ENCODE measurements at places on chromosomes 6 and 20.

DNA sequence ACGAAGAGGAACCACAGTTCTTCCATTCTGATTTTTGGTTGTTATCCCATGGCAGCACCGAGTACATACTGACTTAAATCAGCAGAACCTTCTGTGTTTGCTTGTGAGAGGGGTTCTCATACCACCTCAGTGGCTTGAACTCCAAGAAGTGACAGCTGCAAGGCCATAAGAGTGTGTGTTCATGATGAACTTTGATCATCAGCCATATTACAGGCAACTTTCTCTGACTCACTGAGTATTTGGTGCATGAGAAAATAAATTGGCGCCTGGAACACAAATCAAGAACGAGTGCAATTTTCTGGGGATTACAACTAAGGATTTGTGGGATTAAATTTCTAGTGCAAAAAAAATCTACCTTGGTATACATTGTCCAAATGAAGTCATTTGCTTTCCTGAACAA lies 68.9 kb downstream of the CYP39A1 start:
- no peak for ATAC-seq

GRCh38 chr20:10476319-10476724 lies 41.2 kb downstream of the SLX4IP start:
- peak; percentile 25 for ATAC-seq

DNA sequence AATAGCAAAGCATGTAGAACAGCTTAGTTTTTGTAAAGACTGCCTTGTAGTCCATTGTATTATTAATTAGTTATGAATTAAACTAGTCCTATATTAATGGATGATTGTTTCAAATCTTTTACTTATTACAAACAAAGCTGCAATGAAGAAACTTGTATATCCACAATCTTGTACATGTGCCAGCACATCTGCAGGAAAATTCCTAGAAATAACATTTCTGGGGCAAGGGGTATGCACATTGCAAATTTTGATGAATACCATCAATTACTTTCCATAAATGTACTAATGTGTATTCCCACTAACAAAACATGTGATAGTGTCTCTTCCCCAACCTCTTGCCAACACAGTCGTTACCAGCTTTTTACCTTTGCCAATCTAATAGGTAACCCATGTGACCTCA lies 73.6 kb upstream of the AKAP12 start:
- no peak for ATAC-seq

GRCh38 chr6:135540207-135540840 lies 42.8 kb upstream of the AHI1 start:
- ATAC-seq: no peak

DNA sequence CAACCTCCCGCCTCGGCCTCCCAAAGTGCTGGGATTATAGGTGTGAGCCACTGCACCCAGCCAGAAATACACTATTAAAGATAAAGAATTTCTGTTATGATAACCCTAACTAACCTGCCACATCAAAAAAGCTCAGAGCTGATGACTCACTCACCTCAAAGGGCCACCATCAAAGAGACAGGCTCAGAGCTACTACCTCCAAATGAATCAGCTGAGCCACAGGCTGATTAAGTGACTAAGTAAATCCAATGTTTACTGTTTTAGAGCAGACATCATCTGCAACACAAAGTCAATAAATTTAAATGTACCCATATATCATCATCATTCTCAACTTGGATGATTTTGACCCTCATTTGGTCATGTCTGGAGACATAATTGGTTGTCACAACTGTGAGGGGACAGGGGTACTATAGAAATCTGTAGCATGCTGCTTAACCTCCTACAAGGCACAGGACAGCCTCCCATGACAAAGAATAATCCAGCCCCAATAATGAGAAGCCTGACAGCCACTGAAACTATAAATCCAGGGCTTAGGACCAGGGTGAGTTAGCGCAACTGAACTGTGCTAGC lies 106.5 kb downstream of the ATP9A start:
- ATAC-seq: peak; percentile 98

GRCh38 chr20:49727478-49727877 lies 13.8 kb upstream of the B4GALT5 start:
- no peak for ATAC-seq

DNA sequence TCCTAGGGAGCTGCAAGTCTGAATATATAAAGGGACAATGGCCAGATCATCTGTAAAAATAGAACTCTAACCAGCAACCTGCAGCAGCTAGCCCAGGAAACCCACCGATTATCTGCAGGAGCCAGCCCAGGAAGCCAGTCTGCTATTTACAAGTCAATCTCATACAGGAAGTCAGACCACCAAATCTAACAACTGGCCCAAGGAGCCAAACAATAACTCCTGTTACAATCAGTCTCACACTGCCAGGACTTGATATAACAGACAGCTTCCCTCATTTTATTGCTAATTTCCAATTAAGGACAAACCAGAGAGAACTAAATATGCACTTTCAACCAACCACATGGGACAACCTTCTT lies 14.4 kb upstream of the RIN2 start:
- ATAC-seq: no peak

- ATAC-seq: no peak
Measured at GRCh38 chr6:8110117-8110721, 7.9 kb upstream of the EEF1E1 start.

- ATAC-seq: no peak
Measured at GRCh38 chr6:14673201-14673600, 555.6 kb downstream of the CD83 start.

DNA sequence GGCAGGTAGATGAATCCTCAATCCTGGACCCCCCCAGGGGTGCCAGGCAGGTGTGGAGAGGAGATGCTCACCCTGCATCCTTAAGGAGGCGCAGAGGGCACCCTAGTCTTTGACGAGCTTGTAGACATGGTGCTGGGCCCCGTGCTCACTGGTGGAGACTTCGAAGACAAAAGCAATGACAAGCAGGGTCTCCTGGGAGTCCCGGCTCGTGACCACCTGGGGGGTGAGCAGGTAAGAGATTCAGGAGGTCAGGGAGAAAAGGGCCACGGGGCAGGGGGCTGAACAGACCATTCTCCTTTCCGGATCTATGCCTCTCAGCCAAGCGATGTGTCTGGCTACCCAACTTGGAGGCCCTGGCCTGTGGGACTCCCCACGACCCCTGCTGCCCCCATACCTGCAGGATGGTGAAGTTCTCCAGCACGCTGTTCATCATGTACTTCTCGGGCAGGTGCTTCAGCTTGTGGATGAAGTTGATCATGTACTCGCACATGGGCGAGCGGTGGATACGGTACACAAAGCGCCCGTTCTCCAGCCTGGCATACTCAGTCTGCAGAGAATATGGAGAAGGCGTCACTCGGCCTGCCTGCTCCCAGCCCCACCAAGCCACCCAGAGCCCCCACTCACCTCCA lies 6.9 kb downstream of the RPL10A start:
- peak; percentile 1 for ATAC-seq

DNA sequence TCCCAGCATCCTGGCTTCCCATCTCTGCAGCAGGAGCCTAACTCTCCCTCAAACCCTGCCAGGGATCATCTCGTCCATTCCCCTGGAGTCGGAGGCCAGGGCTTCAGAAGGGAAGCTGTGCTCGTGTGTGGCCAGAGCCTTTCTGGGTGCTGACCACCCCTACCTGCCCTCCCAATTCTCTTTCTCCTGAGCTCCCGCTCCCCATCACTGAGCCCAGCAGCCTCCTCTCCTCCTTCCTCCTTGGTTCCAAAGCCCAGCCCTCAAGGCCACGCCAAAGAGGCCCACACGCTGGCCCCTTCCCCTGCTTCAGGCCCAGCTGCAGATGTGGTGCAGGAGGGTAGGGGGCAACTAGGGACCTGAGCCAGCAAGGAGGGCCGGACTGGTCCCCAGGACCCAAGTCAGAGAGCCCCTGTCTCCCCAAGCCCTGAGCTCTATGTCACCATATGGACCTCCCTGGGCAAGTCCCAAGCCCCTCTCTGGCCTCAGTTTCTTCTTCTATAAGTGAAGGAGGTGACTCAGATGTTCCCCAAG lies 1.3 kb downstream of the FAM83C start:
- no peak for ATAC-seq

GRCh38 chr20:57564180-57564802 lies 3.4 kb downstream of the PCK1 start:
- no peak for ATAC-seq

- no peak for ATAC-seq
Measured at GRCh38 chr20:50681359-50682064, 9.8 kb downstream of the RIPOR3 start.

DNA sequence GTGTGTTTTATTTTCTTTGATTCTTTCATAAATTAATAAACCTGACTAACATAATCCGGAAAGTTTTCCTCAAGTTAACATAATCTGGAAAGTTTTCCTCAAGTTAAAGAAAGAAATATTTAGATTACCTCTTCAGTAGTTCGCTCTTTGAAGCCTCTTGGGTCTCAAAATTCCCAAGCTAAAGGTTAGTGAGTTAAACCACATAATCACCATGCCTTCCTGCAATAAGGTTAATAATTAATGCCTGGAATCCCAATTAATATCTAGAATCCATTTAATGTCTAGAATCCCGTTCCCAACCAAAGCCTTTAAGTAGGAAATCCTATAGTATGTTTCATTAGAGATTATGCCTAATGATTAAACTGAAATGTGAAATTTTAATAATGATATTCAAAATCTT lies 12.9 kb downstream of the DCDC2 start:
- no peak for ATAC-seq

DNA sequence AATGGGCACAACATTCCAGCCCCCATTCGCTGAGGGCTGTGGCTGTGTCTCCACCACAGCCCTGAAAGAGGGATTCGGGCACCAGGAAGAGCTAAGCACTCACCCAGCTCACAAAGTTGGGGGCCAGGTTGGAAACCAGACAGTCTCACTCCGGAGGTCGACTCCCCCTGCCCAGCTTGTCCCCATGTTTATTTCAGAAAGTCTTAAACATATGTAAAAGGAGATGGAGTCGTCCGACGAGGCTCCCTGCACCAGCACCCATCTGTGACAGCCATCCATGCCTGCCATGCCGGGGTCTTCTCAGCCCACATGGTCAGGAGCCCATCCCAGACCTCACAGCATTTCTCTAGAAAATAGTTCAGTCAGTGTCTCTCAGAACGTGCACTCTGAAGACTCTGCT lies 63.6 kb upstream of the STX16 start:
- ATAC-seq: no peak

DNA sequence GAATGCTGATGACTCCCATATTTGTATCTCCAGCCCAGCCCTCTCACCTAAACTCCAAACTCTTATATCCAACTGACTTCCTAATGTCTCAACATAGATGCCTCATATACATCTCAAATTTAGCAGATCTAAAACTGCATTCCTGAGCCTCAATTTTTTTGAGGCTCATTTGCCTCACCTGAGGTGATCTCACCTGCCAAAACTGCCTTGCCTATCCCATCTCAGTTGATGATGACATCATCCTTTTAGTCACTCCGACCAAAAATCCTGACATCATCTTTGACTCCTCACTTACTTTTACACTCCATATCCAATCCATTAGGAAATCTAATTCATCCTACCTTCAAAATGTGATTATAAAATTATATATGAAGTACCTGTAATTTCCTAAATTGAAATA lies 25.6 kb upstream of the SLPI start:
- no peak for ATAC-seq

DNA sequence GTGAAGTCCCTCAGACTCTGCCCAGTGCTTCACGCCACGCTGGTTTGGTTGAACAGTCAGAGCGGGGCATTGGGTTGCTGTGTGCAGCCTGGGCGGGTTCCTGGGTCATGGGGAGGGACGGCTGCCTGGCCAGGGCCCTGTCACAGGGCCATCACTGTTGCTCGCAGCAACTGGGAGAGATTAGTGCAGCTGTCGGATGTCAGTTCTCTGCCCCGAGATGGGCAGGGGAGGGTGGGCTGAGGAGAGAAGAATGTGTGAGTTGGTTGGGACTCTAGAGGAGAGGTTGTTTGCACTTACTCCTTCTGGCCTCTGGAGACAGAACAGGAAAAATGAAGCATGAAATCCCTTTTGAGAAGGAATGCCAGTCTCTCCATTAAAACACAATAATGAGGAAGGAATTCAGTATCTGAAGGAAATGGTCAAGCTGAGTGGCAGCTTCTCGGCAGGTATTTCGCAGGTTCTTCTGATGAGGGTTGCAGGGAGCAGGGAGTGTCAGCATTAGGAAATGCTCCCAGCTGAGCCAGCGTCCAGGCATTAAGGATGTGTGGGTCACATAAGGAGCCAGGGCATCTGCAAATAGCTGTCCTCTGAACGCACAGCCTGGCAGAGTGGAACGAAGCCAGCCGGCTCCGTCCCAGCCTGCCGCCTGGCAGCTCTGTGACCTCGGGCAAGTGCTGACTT lies 95.9 kb downstream of the SSR1 start:
- ATAC-seq: no peak

DNA sequence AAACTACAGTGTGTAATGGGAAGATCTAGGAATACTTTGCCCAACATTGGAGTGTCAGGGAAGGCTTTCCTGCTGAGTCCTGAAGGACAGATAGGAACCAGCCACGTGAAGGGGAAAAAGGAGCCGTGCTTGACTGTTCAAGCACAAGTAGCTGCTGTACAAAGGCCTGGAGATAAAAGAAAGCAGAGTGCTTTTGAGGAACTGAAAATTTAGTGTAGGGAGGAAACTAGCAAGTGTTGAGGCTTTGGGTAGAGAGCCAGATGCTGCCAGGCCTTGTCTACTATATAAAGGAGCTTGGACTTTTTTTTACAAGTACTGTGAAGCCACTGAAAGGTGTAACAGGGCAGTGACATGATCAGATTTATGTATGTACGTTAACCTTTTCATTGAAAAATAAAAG lies 39.0 kb downstream of the DSE start:
- no peak for ATAC-seq

GRCh38 chr6:7671076-7671475 lies 54.8 kb upstream of the BMP6 start:
- no peak for ATAC-seq

DNA sequence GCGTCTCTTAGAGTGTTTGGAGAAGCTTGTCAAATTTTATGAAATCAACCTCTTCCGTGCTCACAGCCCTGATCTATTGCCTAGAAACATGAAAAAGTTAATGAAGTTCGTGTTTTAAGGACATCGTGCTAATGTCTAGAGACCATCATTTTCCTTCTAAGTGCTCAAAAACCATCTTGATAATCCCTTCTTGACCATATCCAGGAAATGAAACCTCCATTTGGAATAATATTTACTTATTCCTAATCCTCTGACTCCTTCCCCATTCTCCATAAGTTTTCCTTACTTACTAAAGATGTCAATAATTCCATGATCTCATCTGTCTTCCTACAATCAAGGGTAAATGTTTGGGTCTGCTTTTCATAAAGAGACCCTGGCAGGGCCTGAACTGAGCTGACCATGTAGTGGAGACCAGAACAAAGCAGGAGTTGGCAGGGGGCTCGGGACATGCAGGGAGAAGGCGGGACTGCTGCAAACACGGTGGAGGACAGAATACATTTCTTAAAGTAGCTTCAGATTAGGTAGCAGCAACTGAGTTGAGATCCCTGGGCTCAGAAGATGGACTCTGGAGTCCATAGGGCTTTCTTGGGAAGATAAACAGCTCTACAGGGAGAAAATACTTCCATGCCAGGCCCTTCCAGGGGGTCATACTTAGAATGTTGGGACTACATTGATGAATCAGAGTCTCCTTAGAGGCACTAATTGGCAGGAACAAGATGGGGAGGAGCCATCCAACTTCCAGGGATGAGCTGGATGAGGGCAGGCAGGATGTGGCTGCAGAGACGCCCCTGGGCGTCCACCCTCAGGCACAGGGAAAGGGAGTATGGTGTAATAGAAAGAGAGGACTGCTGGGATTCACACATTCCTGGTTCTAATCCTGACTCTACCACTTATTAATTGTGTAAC lies 100.7 kb downstream of the RIN2 start:
- ATAC-seq: no peak

Data from activated CD4-positive, CD25-positive, alpha-beta regulatory T cell treated with anti-CD3 and anti-CD28 coated beads, Interleukin-2, amount 50 U/mL, for 24 hours (primary cell).